Urinary bladder (tissue), 4 donors: ENCODE measurements at places on chromosomes 6 and 20.

- no peak for DNase-seq
Measured at GRCh38 chr6:13971303-13971702, 46.6 kb downstream of the RNF182 start.

DNA sequence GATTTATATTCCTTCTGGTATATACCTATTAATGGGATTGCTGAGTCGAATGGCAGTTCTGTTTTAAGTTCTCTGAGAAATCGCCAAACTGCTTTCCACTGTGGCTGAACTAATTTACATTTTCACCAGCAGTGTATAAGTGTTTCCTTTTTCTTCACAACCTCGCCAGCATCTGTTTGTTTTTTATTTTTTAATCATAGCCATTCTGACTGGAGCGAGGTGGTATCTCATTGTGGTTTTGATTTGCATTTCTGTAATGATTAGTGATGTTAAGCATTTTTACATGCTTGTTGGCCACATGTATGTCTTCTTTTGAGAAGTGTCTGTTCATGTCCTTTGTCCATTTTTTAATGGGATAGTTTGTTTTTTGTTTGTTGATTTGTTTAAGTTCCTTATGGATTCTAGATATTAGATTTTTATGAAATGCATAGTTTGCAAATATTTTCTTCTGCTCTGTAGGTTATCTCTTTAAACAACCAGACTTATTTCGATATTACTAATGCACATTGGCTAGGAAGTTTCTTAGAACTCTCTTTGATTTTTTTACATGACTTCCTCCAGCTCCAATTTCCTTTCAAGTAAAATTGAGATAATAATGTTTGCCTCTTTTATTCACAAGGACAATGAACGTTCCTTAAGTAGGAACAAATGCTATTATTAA is 12.2 kb upstream of the VNN1 start:
- no peak for DNase-seq

GRCh38 chr20:51637241-51637640 is 94.7 kb upstream of the NFATC2 start:
- no peak for DNase-seq

- no peak for DNase-seq
Measured at GRCh38 chr20:58598211-58599015, 52.7 kb upstream of the STX16 start.

DNA sequence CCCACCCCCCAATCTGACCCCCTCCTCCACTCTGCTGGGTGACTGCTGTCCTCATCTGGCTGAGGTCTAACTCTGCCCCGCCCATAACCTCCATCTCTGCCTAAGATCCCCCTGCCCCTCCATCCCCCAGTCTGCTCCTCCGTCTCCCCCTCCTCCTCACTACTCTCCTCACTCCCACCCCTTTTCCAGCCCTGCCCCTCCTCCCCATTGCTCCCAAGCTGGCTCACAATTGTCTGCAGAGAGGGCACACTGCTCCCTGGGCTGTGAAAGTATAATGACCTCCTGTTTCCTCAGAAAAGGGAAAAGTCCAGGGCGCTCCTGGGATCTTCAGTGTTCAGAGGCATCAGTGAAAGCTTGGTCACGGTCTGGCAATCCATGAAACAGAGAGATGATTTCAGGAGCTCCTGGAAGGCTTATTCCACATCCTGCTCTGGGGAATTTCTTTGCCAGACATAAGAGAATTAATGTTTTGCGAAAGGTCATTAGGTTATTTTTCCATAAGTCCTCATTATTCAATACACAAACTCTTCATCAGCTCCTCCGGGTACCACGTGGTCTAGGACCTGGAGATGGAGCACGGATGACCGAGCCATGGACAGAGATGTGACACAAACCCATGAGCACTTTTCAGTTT is 21.5 kb downstream of the CST5 start:
- no peak for DNase-seq

DNA sequence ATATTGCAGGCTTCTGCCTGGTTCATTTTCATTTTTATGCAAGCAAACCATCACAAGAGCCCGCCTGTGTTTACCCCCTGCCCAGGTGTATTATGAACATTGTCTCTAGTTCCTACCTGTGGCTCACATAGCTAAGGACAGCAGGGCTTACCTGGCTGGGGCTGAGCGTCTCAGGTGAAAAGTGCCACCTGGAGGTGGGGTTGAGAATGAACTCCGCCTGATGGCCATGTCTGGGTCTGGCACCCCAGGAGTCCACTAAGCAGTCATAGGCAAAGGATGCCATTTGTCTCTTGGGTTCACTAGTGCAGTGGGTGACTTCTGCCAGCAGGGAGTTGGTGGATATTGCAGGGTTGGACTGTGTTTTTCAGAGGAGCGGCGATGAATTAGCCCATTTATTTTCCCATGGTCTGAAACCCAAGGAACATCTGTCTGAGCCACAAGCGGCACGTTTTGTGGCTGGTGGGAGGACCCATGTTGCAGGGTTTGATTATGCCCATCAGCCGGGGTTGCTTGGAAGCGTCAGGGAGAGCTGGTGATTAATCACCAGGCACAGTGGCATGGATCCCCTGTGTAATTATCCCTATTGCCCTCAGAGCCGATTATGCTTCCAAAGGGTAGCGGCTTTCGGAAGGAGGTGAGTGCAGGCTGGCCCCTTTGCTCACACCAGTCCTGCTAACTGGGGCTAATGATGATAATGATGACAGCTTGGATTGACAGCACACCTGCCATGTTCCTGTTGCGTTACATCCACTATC is 92.1 kb downstream of the CDH26 start:
- DNase-seq = no peak

DNA sequence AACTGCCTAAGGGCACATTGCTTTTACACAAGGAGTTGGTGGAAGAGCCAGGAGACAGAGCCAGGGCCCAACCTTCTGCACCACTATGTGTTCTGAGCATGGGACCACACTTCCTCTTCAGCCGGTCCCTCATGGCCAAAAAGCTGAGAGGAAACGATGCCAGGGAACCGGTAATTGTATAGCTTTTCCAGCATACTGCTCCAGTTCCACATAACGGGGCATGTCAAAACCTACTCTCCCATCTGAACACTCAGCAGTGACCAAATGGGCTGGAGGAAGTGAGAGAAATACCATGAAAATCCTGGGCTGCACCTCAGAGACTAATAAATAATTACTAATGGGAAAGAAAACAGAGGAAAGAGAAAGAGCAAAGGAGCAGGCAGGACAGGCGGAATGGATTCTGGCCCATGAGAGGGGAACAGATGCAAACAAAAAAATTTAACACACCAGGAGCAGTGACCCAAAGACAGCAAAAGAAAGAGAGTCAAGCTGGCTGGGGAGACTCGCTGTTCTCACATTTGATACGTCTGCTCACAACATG is 52.0 kb upstream of the BMP2 start:
- DNase-seq = no peak

- DNase-seq = no peak
Measured at GRCh38 chr6:44217332-44218143, 812 bp downstream of the MYMX start.

DNA sequence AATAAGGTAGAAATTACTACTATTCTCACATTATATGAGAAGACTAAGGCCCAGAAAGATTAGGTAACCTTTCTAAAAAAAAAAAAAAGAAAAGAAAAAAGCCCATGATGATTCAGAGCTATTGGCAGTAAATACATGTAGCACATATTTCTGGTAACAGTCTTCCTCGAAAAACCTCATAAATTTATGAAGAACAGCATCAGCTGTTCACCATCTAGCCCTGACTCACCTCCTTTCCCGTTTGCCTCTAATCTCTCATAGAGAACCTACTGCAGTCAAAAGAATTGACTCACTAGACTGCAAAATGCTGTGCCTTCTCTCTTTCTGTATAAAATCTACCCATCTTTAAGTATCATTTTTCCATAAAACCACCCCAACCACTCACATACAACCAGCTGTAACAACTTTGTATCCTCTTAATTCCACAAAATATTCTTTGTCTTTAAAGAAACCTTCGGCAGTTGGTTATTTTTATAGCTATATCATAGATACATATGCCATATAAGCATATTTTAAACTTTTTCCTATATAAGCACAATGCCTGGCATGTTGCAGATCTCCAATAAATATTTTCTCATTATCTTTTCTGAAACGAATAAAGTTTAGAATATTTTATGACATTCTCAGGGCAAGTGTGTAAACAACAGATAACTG is 152.7 kb upstream of the ENPP5 start:
- no peak for DNase-seq

DNA sequence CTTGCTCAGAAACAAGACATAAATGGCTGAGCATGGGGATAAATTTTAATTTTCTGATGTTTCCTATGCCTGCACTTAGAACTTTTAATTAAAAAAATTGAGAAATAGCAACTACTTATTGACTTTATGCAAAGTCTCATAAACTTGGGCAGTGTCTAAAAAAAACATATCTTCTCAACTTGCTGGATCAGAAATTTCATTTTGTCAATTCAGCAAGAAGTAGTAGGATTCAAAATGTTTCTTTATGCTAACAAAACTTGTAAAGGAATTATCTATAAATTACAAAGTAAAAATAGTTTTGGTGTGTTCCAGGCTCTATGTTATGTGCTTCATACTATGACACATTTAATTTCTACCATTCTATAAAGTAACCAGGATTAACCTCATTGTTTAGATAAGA is 562.2 kb upstream of the IMPG1 start:
- no peak for DNase-seq

DNA sequence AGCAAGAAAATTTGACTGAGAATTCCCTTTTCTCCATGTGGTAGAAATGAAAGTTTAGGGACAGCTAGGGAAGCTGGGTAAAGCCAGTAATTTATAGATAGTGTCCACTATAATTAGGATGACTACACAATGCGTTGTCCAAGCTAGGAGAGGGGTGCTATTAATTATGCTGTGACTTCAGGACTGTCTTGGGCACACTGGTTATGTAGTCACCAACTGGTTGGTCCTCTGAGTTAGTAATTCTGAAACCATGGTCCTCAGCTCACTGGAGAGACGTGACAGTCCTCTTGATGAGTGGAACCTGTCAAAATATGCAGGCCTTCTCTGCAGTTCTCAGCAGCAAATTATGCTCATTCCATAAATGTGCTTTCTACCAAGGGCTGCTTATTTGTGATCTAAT is 94.6 kb upstream of the ENPP5 start:
- no peak for DNase-seq

- DNase-seq = no peak
Measured at GRCh38 chr6:136920671-136921380, 1.3 kb upstream of the SLC35D3 start.

DNA sequence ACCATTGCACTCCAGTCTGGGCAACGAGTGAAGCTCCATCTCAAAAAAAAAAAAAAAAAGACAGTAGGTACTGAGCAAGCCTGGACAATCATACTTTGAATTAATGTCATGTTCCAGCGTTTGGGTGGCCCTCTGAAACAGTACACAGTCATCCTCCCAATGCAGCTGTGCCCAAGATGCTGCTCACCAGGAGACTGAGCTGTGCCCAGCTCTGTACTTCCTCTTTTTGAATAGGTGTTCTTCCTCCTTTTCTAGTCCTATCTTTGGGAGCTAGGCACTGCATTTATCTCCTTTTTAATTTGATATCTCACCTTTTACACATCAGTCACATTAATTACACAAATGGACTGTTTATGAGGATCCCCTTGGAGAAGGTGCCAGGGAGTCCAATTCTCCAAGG is 101.5 kb downstream of the RPP40 start:
- no peak for DNase-seq

GRCh38 chr6:28353981-28354676 is 4.4 kb downstream of the ZKSCAN3 start:
- DNase-seq = no peak

GRCh38 chr6:159508931-159509330 is 184.1 kb downstream of the SOD2 start:
- DNase-seq = no peak

- DNase-seq = no peak
Measured at GRCh38 chr20:58308680-58309527, 611 bp upstream of the RAB22A start.

GRCh38 chr6:4327841-4328240 is 192.5 kb upstream of the ECI2 start:
- no peak for DNase-seq

DNA sequence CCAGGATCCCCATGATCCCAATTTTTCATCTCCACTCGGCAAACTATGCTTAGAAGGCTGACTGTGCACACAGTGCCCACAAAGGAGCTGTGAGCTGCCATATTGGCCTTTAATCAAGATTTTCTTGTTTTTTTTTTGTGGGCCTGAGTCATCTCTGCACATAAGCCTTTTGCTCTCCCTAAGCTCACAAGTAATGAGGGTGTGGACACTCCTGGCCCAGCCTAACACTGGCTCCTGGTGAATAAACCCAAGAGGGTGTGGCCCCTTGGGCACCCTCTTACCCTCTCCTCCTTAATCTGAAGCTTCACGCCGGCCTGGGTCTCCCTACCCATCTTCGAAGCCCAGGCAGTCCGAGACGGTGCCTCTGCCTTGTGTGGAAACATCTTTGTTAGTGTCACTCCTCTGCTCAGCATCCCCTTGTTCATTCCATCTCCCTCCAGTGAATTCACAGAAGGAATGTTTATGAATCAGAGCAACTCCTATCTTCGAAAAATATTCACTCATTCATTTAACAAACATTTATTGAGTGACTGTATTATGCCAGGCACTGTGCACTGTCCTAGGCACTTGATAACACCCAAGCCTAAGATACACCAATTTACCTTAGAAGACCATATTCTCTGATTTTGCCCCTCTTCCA is 22.2 kb upstream of the MRPS10 start:
- DNase-seq = no peak

- DNase-seq = no peak
Measured at GRCh38 chr20:18727032-18727508, 86.5 kb upstream of the SCP2D1 start.

- no peak for DNase-seq
Measured at GRCh38 chr20:7437311-7437710, 502.9 kb downstream of the HAO1 start.

GRCh38 chr6:111565326-111566221 is 40.1 kb downstream of the TRAF3IP2 start:
- DNase-seq = no peak

DNA sequence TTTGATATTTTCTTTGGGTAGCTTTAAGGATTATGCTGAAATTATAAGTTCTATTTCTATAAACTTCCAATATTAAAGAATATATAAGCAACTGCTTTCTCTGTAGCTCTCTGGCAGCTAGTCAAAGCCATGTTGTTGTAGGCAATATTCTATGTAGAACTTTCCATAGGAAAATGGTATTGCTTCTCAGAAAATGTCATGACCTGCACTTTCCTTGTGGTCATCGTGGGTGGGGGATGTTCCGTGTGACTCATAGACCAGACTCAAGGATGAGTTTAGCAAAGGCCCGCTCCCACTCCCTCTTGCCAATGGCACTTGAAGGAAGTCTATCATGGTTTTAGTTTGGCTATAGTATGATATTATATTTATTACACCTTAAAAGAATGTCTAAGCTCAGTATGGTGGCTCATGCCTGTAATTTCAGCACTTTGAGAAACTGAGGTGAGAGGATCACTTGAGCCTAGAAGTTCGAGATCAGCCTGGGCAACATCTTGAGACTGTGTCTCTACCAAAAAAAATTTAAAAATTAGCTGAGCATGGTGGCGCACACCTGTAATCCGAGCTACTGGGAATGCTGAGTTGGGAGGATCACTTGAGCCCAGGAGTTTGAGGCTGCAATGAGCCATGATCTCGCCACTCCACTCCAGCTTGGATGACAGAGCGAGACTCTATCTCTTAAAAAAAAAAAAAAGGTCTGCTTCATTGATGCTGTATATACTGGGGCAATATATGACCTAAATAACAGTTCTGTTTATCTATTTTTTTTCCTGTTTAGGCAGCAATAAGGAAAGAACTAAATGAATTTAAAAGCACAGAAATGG is 36.6 kb upstream of the LTV1 start:
- DNase-seq = no peak
